ENCODE measurements at places on chromosomes 3 and 15.

- H3K27ac ChIP-seq: no peak overlapping the region
- H3K4me1 ChIP-seq: no peaks in the 10 kb centered on the region
- no peak overlapping the region for H3K4me3 ChIP-seq
- H3K36me3 ChIP-seq: no peaks in the 10 kb centered on the region
- no peaks in the 10 kb centered on the region for H3K27me3 ChIP-seq
- DNase-seq: no peak
These were observed 368.6 kb upstream of the MCTP2 start for GRCh38 chr15:93862791-93863190.

GRCh38 chr3:195249057-195249770, 21.7 kb downstream of the XXYLT1 start:
- no peak overlapping the region for H3K4me3 ChIP-seq
- H3K27me3 ChIP-seq: no peaks in the 10 kb centered on the region
- no peak for DNase-seq
- no peaks in the 10 kb centered on the region for H3K4me1 ChIP-seq

DNA sequence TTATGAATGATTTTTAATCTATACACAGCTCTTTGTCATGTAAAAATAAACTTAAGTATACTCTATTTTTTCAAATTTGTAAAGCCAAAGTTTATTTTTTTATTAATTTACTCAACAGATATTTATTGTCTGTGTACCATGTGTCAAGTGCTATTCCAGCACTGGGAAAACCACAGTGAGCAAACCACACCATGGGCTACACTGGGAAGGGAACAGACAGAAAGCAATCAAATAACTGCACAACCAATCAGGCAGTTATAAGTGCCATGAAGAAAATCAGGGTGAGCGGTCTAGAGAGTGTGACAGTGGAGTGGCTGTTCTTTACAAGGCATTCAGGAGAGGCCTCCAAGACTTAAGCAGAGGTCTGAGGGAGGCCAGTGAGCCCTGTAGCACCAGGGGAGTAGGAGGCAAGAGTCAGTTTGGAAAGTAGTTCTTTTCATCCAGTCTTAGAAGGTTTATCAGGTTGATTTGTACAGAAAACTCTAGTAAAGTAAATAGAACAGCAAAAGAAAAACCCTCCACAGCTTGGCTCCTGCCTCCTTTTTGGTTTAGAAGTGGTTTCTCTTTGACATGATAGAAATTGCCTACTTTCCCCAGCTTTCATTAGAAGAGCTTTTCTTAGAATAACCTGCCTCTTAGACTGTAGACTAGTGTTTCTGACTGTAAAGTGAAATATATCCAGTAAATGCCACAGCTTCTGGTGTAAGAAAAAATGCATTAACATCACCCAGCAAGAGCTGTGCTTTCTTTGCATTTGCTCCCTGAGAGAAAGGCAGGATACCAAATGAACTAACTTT, 13.7 kb downstream of the EIF2AK4 start:
- no peak for DNase-seq
- no peaks in the 10 kb centered on the region for H3K4me1 ChIP-seq
- no peaks in the 10 kb centered on the region for H3K27me3 ChIP-seq
- H3K4me3 ChIP-seq: no peak overlapping the region
- no peak overlapping the region for H3K27ac ChIP-seq

GRCh38 chr15:99683000-99683670, 50.1 kb downstream of the LYSMD4 start:
- no peak for DNase-seq
- H3K27me3 ChIP-seq: no peaks in the 10 kb centered on the region
- no peaks in the 10 kb centered on the region for H3K4me1 ChIP-seq
- H3K36me3 ChIP-seq: no peaks in the 10 kb centered on the region

GRCh38 chr3:123664753-123665152, 79.9 kb upstream of the HACD2 start:
- H3K4me1 ChIP-seq: no peaks in the 10 kb centered on the region
- H3K4me3 ChIP-seq: no peak overlapping the region
- no peaks in the 10 kb centered on the region for H3K27me3 ChIP-seq
- no peak overlapping the region for H3K27ac ChIP-seq
- DNase-seq: no peak

- peaks cover 10% of the 10 kb centered on the region for H3K36me3 ChIP-seq
- H3K4me3 ChIP-seq: no peak overlapping the region
- no peak overlapping the region for H3K27ac ChIP-seq
- DNase-seq: no peak
- peaks cover 21% of the 10 kb centered on the region for H3K4me1 ChIP-seq
These were observed 382.1 kb downstream of the GAP43 start for GRCh38 chr3:116005404-116005803.

DNA sequence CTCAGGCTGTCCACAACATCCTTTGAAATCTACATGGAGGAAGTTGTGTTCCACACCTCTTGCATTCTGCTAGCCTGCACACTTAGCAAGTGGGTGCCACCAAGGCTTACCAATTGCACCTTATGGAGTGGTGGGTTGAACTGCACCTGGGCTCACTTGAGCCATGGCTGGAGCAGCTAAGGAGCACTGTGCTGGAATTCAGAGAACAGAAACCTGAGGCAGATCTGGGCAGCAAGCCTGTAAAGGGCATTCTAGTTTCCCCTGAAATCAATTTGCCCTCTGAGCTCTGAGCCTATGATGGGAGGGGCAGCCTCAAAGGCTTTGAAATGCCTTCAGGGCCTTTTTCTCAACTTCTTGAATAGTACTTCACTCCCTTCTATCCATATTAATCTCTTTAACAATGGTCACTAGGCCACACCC, 18.0 kb downstream of the BTLA start:
- no peak overlapping the region for H3K27ac ChIP-seq
- H3K27me3 ChIP-seq: no peaks in the 10 kb centered on the region
- H3K4me3 ChIP-seq: no peak overlapping the region
- H3K4me1 ChIP-seq: no peaks in the 10 kb centered on the region

DNA sequence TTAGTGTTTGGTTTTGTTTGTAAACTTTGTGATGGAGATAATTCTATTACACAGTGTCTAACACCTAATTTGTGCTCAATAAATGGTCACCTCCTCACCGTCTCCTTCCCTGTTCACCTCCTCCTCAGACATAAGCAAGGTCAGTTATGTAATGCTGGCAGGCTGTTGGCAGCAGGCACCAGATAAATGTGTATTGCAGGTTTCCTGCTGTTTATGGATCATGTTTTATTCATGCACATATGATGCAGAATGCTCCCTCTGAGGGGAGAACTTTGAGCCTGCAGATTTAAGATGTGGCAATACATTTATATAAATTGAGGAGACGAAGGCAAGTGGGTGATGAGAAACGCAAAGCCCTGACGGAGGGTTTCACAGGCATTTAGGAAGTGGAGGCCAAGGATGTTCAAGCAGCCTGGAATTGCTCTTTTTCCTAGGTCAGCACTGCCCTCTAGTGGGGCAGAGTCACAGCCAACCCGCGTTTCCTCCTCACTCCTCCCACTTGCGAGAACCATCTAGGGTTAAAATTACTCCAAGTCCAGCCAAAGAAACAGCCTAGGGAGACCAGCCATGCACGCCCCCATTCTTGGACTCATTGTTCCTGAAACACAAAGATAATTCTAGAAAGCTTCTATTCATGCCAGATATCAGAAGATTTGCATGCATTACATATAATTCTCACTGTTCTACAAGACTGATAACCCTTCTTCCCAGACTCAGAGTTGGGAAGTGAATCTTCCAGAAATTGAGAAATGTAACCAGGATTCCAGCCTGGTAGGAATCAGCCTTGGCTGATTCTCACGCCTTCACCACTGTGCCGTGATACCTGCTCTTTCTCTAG, 228.7 kb downstream of the SLCO3A1 start:
- no peaks in the 10 kb centered on the region for H3K27me3 ChIP-seq
- no peaks in the 10 kb centered on the region for H3K36me3 ChIP-seq
- no peak overlapping the region for H3K27ac ChIP-seq
- H3K4me3 ChIP-seq: no peak overlapping the region
- H3K4me1 ChIP-seq: peaks cover under 1% of the 10 kb centered on the region
- DNase-seq: peak; percentile 82

DNA sequence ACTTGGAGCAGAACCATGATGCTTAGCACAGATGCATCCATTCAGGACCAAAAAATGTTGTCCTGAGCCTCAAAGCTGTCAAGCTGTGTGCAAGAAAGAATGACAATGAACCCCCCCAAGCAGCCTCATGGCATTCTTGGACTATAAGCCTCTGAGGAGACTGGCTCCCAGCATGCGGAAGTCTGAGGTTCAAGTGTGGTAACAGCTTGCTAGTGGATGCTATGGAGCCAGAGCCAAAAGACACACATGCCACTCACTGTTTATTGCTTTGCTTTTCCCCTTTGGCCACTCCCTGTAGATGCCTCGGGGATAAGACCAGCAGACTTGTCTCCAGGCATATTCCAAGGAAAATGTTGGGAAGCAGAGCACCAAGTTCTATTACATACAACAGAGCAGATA, 38.2 kb upstream of the SNRK start:
- no peaks in the 10 kb centered on the region for H3K36me3 ChIP-seq
- peaks cover 9% of the 10 kb centered on the region for H3K27me3 ChIP-seq
- no peak overlapping the region for H3K27ac ChIP-seq
- no peak overlapping the region for H3K4me3 ChIP-seq

- no peaks in the 10 kb centered on the region for H3K27me3 ChIP-seq
- H3K4me1 ChIP-seq: no peaks in the 10 kb centered on the region
- no peak overlapping the region for H3K27ac ChIP-seq
- no peak for DNase-seq
- H3K36me3 ChIP-seq: no peaks in the 10 kb centered on the region
- H3K4me3 ChIP-seq: no peak overlapping the region
These were observed 296.6 kb upstream of the MME start for GRCh38 chr3:154783521-154783931.

GRCh38 chr15:69573815-69574475, 121.3 kb downstream of the RPLP1 start:
- peaks cover 18% of the 10 kb centered on the region for H3K4me1 ChIP-seq
- DNase-seq: no peak
- no peak overlapping the region for H3K27ac ChIP-seq
- H3K27me3 ChIP-seq: peaks cover 58% of the 10 kb centered on the region
- H3K4me3 ChIP-seq: no peak overlapping the region

GRCh38 chr3:123303976-123304560, 102.3 kb downstream of the SEC22A start:
- peaks cover 28% of the 10 kb centered on the region for H3K27me3 ChIP-seq
- peaks cover 5% of the 10 kb centered on the region for H3K4me1 ChIP-seq
- H3K27ac ChIP-seq: no peak overlapping the region
- H3K36me3 ChIP-seq: no peaks in the 10 kb centered on the region
- no peak for DNase-seq
- no peak overlapping the region for H3K4me3 ChIP-seq

GRCh38 chr3:10753964-10754363, 62.1 kb upstream of the SLC6A11 start:
- peak; percentile 69 for DNase-seq
- no peak overlapping the region for H3K27ac ChIP-seq
- no peaks in the 10 kb centered on the region for H3K4me1 ChIP-seq
- no peak overlapping the region for H3K4me3 ChIP-seq

- no peaks in the 10 kb centered on the region for H3K4me1 ChIP-seq
- no peak overlapping the region for H3K4me3 ChIP-seq
These were observed 573.3 kb downstream of the EPHB1 start for GRCh38 chr3:135368316-135368715.

- peak; percentile 45 for DNase-seq
- no peak overlapping the region for H3K27ac ChIP-seq
- no peaks in the 10 kb centered on the region for H3K27me3 ChIP-seq
- no peaks in the 10 kb centered on the region for H3K36me3 ChIP-seq
- peaks cover 19% of the 10 kb centered on the region for H3K4me1 ChIP-seq
These were observed 744.0 kb upstream of the SGO1 start for GRCh38 chr3:20930034-20930433.

DNA sequence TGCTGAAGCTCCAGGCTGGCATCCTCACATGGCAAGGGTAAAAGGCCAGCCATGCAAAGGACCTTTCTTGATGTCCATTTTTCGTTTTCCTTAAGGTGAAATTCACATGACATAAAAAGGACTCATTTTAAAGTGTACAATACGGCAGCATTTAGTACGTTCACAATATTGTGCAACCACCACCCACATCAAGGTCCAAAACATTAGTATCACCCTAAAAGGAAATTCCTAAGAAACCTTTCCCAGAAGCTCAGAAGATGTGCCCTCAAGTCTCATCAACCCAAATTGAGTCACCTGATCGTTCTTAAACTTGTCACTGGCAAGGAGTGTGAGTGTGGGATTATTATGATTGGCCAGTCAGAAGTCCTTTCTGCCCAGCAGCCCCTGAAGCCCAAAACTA, 250.1 kb downstream of the TLE3 start:
- no peak for DNase-seq
- no peak overlapping the region for H3K4me3 ChIP-seq
- peaks cover 88% of the 10 kb centered on the region for H3K27me3 ChIP-seq
- H3K36me3 ChIP-seq: no peaks in the 10 kb centered on the region
- peaks cover 11% of the 10 kb centered on the region for H3K4me1 ChIP-seq

DNA sequence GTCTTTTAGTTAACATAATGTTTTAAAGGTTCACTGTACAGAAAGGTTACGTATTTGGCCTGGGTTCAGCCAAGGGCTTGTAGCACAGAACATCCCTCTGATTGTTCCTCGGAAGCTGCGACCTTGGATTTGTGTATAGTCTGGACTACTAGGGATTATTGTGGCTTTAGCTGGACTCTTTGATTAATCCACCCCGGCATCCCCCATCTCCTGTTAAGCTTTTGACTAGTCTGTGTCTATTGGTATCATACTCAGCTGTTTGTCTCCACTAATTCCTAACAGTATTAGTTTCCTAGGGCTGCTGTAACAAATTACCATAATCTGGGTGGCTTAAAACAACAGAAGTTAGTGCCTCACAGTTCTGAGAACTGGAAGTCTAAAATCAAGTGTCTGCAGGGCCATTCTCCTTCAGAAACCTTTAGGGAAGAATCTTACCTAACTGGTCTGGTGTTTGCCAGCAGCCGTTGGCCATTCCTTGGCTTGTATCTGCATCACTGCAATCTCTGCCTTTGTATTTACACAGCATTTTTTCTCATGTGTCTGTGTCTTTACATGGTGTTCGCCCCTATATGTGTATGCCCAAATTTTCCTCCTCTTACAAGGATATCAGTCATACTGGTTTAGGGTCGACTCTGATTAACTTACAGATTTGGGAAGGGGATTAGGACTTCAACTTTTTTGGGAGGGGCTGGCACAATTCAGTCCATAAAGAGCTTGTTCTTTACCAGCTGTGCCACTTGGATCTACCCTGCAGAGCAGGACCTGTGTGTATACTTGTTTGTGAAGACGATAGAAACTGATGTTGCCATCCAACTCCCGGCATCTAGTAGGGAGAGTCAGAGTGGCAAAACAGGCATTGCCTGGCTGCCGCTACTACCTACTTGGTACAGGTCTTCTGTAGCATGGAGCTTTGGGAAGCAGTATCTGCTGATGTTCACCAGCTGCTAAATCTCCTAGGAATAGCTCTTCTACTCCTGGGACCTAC, 117.8 kb downstream of the UBE2E2 start:
- H3K36me3 ChIP-seq: no peaks in the 10 kb centered on the region
- no peak for DNase-seq
- H3K27ac ChIP-seq: no peak overlapping the region
- no peaks in the 10 kb centered on the region for H3K4me1 ChIP-seq
- no peak overlapping the region for H3K4me3 ChIP-seq

- H3K27ac ChIP-seq: peak within 1 kb of the TSS; percentile 91
- H3K4me1 ChIP-seq: no peaks in the 10 kb centered on the region
- no peaks in the 10 kb centered on the region for H3K27me3 ChIP-seq
- peak within 1 kb of the TSS; percentile 78 for H3K4me3 ChIP-seq
These were observed at the start of gene SPRED1 for GRCh38 chr15:38252481-38253350. Gene SPRED1, plus strand, starts transcription at chr15:38252836. Its CDS starts 350 bp downstream, at chr15:38253186.

Data from Calu3 (cell line).